T-cell (primary cell): ENCODE measurements at places on chromosomes 1 and 21. TPM values are rescaled to one million over a fixed set of nuclear protein-coding genes. Genes with fewer than 3 reads are reported as not detected.

DNA sequence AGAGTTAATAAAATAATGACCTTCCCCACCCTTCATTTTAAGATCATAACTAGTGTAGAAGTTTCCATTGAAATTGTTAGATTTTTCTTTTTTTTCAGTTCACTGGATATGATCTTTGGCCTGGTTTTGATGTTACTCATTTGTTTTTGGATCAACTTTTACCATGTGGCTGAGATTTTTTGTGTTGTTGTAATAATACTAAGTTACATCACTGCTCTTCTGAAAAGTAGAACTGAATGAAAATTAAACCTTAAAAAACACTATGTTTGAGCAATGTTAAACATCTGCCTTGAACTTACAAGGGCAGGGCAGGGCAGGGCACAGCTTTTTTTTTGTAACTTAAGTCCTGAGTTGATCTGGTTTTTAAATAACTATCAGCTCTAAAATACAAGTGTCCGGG is 204.8 kb upstream of the ADAMTS5 start:
- DNase-seq = no peak

- DNase-seq = no peak
These were observed 926.6 kb downstream of the LTN1 start for GRCh38 chr21:28066076-28066475.

Gene NPHS2
- total RNA-seq = not detected

Gene C1orf74
- total RNA-seq = 1.3 TPM

Gene LAPTM5
- 541 TPM for total RNA-seq

Gene CLCA4
- not detected for total RNA-seq
